Ovary (tissue), 10 donors: ENCODE measurements at places on chromosomes 1 and 21. TPM values are rescaled to one million over a fixed set of nuclear protein-coding genes. Genes with fewer than 3 reads are reported as not detected.

DARS2 gene
- polyA plus RNA-seq = 4.3 TPM

OR2L3 gene
- polyA plus RNA-seq = not detected

COL9A2 gene
- 2.2 TPM for polyA plus RNA-seq

PKP1 gene
- 0.18 TPM for polyA plus RNA-seq

MX1 gene
- 31.7 TPM for polyA plus RNA-seq

AIRE gene
- not detected for polyA plus RNA-seq

MSH4 gene
- polyA plus RNA-seq = 0.07 TPM

CD5L gene
- not detected for polyA plus RNA-seq

C1orf141 gene
- 0.48 TPM for polyA plus RNA-seq

HHAT gene
- polyA plus RNA-seq = 2.1 TPM

OLFML3 gene
- 139 TPM for polyA plus RNA-seq

ERVH48-1 gene
- polyA plus RNA-seq = not detected

POU3F1 gene
- 0.04 TPM for polyA plus RNA-seq

S100A7 gene
- polyA plus RNA-seq = not detected

TAL1 gene
- 4.1 TPM for polyA plus RNA-seq

HSD3B2 gene
- polyA plus RNA-seq = 1.4 TPM

KRTAP12-2 gene
- not detected for polyA plus RNA-seq

PRKAA2 gene
- polyA plus RNA-seq = 2.9 TPM

CHI3L2 gene
- polyA plus RNA-seq = 1.4 TPM

TTC22 gene
- polyA plus RNA-seq = 0.47 TPM
